ENCODE measurements at places on chromosomes 1 and 21. TPM values are rescaled to one million over a fixed set of nuclear protein-coding genes. Genes with fewer than 3 reads are reported as not detected.

- DNase-seq = peak; percentile 52
These were observed 8.2 kb upstream of the CAP1 start for GRCh38 chr1:40032240-40032891.

- DNase-seq = no peak
These were observed 45.1 kb upstream of the MACF1 start for GRCh38 chr1:39159224-39160036.

DNA sequence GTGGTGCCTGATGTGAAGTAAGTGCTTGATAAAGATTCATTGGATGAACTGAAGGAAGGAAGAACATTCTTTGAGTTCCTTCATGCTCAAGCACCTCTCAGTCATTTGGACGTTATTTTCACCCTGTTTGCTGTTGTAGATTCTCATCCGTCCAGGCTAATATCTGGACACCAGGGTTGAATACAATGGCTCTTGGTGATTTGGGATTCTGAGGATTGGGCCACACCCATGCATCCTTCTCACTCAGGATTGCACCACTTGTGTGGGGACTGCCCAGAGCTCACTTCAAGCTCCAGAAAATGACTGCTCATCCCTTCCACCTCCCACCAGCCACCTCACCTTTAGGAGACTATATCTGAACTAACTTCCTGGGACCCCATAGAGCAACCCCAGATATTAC, 117.1 kb upstream of the IPO9 start:
- DNase-seq = no peak

DNA sequence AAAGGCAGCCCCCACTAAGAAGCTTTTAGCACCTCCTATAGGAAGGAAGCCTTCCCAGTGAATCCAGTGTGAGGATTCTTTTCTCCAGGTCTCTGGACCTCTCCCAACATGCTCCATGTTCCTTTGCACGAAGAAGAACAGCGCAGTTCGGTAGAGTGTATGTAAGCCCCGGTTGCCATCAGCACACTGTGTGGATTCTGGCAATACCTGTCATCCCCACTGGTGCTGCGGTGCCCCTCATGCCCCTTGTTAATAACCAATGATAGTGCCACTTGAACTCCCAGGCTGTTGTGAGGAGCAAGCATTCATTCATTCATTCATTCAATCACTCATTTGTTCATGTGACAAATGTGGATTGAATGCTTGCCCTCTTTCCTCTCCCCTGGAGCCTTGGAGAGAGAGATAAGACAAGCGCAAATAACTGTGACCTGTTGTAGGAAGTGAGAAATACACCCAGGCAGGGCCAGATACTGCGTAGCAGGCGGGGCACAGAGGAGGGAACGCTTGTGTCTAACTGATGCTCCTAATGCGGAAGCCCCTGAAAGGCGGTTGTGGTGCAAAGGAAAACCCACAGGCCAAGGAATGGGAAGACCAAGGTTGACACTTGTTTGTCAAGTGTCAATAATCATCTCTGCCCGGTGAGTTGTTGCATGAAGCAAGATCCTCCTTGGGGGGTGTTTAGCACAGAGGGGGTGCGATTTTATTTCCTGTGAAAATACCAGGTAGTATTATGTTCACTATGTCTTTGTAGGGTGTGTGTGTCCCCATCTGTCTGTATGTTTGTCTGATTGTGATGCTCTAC, 9.8 kb downstream of the LGR6 start:
- DNase-seq = no peak

DNA sequence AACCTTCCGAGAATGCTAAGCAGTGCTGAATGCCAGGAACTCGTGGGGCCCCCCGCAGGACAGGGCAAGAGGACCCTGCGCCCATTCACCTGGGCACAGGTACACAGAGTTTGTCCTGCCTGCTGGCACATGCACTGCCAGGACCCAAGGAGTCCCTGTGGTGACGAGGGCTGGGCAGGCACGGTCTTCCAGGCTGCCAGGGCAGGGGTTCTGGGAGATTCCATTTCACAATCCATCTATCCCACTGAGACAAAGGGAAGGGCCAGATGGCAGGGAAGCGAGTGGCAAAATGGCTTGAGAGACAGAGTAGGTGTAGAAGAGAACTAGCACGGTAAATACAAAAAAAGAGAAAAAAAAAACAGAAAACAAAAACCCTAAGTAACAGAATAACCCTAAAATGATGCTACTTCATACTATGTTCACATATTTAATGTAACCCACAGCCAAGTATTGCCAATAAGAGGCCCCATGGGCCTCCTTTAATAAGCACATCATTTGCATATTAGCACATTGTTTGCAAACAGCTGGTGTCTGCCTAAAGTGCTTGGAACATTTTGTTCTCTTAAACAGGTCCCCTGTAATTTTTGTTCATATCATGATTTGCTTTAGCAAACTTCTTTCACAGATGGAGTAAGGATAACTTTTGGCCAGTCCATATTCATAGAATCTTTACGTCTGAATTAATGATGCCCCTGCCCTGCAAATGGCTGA, 83.8 kb downstream of the STUM start:
- DNase-seq = peak; percentile 16

DNA sequence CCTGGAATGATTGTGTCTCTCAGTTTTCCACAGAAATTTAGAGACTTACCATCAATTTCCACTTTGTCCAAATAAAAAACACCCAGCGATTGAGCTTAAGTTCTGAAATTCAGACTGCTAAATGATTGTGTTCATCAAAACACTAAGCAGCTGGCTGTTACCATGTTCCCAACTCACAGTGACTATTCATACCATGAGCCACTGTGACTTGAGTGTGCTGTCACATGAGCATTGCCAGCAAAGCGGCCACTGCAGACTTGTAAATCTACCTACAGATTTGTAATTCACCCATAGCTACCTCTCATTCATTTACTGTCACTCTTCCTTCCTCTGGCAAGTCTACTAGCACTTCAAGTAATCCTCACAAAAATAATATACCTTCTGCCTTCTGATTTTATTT, 17.2 kb upstream of the PRKAB2 start:
- no peak for DNase-seq

DNA sequence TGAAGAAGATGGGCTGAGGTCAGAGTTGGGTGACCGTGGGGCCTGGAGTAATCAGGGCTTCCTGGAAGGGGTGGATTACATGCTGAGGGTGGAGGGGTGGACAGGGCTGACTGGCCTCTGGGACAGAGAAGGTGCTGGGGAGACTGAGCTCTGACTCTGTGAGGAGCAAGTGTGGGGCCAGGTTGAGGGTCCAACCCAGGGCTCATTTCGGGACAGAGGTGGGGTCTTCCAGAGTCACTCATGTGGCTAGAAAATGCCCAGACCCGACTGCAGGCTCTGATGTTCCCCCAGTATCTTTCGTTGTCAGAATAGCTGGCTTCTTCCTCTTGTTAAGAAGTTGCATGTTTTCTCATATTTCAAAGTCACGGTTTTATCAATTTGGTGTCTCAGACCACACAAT, 311.8 kb downstream of the PTPRU start:
- no peak for DNase-seq

GRCh38 chr21:41537356-41537755, 29.4 kb upstream of the TMPRSS2 start:
- DNase-seq = no peak

SLC30A10 gene
- total RNA-seq = not detected

DNA sequence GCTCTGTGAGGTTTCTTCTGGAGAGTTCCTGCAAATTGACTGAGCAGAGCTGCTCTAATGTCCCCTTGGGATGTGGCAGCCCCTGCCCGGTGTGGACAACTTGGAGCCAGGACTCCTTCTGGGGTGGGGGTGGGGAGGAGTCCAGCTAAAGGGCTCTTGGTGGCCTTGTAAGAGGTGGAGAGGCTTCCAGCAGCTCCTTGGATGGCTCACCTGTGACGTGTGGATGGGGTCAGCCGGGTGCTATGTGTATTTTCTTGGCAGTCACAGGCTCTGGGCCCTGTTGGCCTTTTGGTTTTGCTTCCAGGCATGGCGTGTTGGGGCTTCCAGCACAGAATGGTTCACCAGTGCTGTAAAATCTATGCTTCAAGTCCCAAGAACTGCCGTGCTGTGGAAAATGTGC, 38.2 kb downstream of the TRAPPC10 start:
- no peak for DNase-seq

DNA sequence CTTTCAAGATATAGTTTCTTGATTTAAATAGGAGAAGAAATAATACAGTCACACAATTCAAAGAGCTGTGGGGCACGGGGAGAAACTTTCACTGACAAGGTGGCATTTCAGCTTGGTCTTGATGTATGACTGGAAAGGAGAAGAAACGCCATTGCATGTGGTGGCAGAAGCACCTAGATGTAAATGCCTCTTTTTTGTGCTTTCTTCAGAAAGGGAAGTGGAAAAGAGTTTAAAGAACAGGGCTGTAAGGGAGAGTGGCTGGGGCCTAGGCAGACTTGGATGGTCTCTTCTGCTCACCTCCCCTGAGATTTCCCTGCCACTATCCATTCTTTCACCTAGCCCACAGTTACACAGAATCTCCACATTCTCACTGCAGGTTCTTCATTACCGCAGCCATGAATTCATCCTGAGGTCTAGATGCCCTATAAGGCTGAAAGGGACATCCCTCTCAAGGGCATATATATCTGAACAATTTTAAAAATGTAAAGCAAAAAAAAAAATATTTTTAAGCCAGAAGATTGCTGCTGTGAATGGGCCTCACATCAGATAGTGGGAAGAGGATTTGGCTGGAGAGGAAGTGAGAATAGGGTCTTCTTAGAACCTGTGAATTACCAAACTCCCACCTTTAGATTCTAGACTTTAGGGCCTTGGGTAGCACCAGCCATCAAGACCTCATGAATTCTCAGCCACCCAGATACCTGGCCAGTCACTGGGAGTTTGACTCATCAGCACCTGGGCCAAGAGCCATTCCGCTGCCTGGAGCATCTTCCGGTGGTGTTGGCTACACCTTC, 23.4 kb downstream of the CACNA1E start:
- DNase-seq = no peak

FAM110D gene
- not detected for total RNA-seq

All from CD4-positive, alpha-beta memory T cell (primary cell).